ENCODE measurements at places on chromosomes 3 and 15.
A peak's percentile ranks its signal among the peaks of the same experiment; 100 is the strongest.

DNA sequence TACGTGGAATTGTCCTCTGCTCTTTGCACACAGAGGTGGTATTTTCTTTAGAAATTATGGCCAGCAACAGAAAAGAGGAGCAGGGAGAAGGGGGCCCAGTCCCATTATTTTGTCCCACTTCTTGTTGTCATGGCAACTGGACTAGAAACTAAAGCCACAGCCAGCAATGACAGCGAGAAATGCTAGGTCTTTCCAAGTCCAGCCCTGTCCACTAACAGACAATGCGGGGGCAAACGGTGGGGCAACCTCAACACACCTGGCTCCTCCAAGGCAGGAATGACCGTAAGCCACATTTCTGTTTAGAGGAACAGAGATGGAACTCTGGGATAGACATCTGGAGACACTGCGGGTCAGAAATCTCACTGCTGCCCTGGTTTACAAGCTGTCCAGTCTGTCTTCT is 107.3 kb downstream of the RFTN1 start:
- no peak for DNase-seq

DNA sequence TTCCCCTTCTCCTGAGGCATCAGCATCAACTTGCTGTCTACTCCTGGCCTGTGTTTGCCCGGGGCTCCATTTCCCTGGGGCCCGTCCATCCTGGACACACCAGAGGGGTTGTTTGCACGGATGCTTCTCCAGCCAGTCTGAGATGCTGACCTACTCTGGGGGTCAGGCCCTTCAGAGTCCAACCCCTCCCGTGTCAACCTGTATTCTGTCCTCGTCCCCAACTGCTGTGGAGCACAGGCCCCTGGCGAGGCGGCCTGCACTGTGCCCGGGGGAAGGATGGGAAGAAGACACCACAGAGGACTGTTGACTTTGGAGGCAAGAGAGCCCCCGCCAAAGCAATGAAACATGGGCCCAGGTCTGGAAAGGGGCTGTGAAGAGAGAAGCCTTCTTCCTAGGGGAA is 25.8 kb downstream of the ALS2CL start:
- no peak for DNase-seq

- peak; percentile 39 for DNase-seq
Observed at GRCh38 chr3:87503900-87504498, 227.6 kb upstream of the POU1F1 start.

DNA sequence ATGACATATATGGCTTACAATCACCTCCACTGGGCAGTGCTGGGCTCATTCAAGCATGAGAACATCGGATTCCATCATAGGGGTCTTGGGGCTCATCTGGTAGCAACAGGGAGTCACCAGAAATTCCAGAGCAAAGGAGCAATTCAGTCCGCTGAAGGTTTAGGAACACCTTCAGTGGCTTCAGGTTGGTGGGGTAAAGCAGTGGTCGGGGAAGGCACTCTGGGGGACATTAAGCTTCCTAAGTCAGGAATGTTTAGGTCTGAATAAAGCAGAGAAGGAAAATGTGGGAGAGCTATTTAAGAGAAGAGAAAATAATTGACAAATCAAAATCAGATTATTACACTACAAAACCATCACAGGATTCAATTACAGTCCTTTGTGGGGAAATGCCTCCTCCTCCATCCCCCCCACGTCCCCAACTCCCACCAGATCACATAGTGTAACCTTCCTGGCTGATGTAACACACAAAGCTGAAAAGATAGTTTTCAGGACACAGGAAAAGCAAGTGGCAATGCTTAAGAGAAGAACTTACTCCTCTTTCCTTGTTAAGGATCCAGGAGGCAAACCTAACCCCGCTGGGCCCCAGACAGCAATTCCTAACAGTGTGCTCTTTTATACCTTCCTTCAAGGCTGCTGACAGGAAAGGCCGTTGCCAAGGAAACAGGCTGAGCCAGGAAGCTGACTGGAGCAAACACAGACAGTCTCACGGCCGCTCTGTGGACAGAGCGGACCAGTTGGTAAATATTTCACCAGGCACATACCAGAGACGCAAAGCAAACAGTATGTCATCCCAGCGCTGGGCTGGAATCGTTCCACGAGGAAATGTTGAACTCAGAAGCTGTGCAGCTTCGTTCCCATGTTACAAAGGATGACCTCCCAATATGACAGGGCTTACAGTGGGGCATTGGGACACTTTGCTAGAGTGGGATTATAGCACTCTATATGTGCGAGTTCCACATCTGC is 57.5 kb upstream of the LMCD1 start:
- DNase-seq = peak; percentile 97

DNA sequence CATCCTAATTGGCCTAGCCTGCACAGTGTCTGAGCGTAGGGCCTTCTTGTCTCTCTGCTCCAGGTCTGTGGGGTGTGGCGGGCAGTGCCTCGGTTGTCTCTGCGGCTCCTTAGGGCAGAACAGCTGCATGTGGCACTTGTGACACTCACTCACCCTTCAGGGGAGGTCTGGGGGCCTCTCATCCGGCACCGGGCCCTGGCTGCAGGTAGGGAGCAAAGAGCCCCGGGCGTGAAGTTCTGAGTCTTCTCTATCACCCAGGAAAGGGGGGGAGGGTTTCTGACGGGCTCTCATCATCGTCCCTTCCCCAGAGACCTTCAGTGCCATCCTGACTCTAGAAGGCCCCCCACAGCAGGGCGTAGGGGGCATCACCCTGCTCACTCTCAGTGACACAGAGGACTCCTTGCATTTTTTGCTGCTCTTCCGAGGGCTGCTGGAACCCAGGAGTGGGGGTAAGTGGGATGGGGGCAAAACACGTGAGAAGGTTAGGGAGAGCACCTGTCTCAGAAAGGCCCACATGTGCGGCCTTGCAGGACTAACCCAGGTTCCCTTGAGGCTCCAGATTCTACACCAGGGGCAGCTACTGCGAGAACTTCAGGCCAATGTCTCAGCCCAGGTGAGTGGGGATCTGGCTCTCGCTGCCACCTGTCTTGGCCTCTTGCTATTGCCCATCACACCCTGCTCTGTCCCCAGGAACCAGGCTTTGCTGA is 2.6 kb downstream of the CHRD start:
- no peak for DNase-seq
